ENCODE measurements at places on chromosomes 6 and 20. TPM values are rescaled to one million over a fixed set of nuclear protein-coding genes. Genes with fewer than 3 reads are reported as not detected.

WDR27 gene
- total RNA-seq, result 18.3 TPM

MATN4 gene
- under 0.01 TPM for total RNA-seq

RSPH4A gene
- total RNA-seq, result 1.6 TPM

NRSN1 gene
- total RNA-seq, result 22.0 TPM

TMEM244 gene
- total RNA-seq, result 1.2 TPM

LY6G6F gene
- not detected for total RNA-seq

All from frontal cortex (tissue), 4 donors.